ENCODE measurements at places on chromosomes 4 and X.

GRCh38 chr4:3644849-3645627 lies 112.8 kb upstream of the LRPAP1 start:
- H3K27ac ChIP-seq: no peak overlapping the region
- no peak for DNase-seq
- H3K4me3 ChIP-seq: no peak overlapping the region
- no peaks in the 10 kb centered on the region for H3K27me3 ChIP-seq

GRCh38 chr4:71827826-71828225 lies 43.9 kb upstream of the GC start:
- no peak overlapping the region for H3K4me3 ChIP-seq
- DNase-seq: no peak
- no peaks in the 10 kb centered on the region for H3K27me3 ChIP-seq
- H3K27ac ChIP-seq: no peak overlapping the region
- no peaks in the 10 kb centered on the region for H3K36me3 ChIP-seq
- no peaks in the 10 kb centered on the region for H3K4me1 ChIP-seq

GRCh38 chr4:145132511-145133098 lies 34.5 kb downstream of the ABCE1 start:
- H3K4me3 ChIP-seq: peak overlapping the region; percentile 56
- H3K27ac ChIP-seq: peak overlapping the region; percentile 70
- H3K36me3 ChIP-seq: peaks cover 72% of the 10 kb centered on the region
- DNase-seq: peak; percentile 56
- peaks cover 61% of the 10 kb centered on the region for H3K4me1 ChIP-seq
- no peaks in the 10 kb centered on the region for H3K27me3 ChIP-seq

- no peak overlapping the region for H3K4me3 ChIP-seq
- no peak overlapping the region for H3K27ac ChIP-seq
- DNase-seq: no peak
- H3K27me3 ChIP-seq: peaks cover 23% of the 10 kb centered on the region
- no peaks in the 10 kb centered on the region for H3K4me1 ChIP-seq
- H3K36me3 ChIP-seq: no peaks in the 10 kb centered on the region
These were observed 19.5 kb downstream of the EPGN start for GRCh38 chr4:74327762-74328161.

GRCh38 chr4:26621366-26621765 lies 37.5 kb downstream of the TBC1D19 start:
- no peak overlapping the region for H3K27ac ChIP-seq
- DNase-seq: no peak
- H3K36me3 ChIP-seq: no peaks in the 10 kb centered on the region
- H3K27me3 ChIP-seq: no peaks in the 10 kb centered on the region
- no peaks in the 10 kb centered on the region for H3K4me1 ChIP-seq

DNA sequence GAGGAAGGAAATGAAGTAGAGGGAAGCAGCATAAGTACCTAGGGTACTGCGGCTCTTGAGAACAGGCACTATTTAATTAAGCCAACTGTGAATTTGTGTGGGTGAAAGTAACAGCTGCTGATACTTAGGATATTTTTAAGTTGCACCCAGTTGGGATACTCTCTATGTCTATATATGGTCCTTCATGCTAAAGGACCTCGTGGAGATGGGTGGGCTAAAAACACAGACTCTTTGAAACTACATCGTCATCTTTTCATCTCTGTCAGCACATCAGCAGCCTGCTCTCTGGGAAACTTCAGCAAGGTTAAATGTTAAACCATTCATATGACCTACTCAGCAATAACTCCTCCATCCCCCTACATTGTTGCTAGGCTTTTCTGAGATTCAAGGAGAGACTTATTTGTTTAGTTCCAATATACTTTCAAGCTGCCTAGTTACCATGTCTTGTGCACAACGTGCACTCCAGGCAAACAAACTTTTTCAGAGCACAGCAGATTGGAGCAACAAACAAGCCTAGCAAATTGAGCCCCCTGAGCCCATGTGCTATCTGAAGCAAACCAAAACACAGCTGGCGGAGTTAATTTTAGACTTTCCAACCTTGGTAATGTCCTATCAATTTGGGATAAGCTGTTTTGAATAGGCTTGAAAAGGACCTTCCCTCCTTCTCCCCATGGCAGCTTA lies 6.2 kb upstream of the MOB1B start:
- H3K27ac ChIP-seq: no peak overlapping the region
- no peaks in the 10 kb centered on the region for H3K27me3 ChIP-seq
- no peak overlapping the region for H3K4me3 ChIP-seq
- H3K36me3 ChIP-seq: no peaks in the 10 kb centered on the region
- no peak for DNase-seq
